Skin of body (tissue), 3 donors: ENCODE measurements at places on chromosomes 1 and 21. TPM values are rescaled to one million over a fixed set of nuclear protein-coding genes. Genes with fewer than 3 reads are reported as not detected.

DNA sequence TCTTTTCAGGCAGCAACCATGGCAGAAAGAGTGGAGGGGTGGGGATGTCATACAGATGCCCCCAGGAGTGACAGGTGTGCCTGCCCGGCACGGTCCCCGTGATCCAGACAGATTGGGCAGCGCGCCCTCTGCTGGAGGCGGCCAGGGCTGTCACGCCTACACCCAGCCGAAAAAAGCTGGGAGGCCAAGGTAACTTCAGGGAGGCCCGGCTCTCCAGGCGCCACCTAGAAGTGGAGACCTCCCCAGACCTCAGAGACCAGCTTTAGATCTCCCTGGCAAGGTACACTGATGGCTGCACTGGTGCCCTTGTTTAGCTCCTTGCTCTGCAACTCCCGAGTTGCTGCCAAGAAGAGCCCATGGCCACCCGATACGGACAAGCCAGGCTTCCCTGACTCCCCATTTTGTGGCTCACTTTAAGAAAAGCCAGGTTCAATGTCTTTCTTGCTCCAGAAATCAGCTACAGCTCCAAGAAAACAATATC, 6.6 kb downstream of the GOLT1A start:
- DNase-seq, result no peak

GRCh38 chr1:109369167-109369746, 28.5 kb downstream of the SORT1 start:
- DNase-seq, result no peak

The C1orf87 gene
- 0.20 TPM for total RNA-seq

- DNase-seq, result peak; percentile 45
These were observed 313.1 kb downstream of the SIPA1L2 start for GRCh38 chr1:232316864-232317263.
